ENCODE measurements at places on chromosomes 11 and 22. TPM values are rescaled to one million over a fixed set of nuclear protein-coding genes. Genes with fewer than 3 reads are reported as not detected.
A peak's percentile ranks its signal among the peaks of the same experiment; 100 is the strongest.

DNA sequence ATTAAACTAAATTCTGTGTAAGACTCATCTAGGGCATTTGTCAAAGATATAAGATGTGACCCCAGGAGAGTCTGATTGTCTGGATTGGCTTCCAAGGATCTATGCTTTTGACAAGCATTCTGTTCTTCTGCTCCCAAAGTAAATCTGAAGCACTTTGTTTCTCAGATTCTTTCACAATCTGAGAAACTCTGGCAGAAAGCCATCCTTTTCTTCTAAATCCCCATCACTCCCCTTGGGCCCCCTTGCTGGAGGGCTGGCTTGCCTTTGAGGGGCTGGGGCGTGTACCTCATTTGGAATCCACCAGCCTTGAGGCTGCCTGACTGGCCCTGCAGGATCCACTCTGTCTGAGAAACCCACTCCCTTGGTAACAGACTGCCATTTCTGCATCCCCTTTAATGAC is 173.5 kb upstream of the CTSC start:
- peak; percentile 42 for DNase-seq

DNA sequence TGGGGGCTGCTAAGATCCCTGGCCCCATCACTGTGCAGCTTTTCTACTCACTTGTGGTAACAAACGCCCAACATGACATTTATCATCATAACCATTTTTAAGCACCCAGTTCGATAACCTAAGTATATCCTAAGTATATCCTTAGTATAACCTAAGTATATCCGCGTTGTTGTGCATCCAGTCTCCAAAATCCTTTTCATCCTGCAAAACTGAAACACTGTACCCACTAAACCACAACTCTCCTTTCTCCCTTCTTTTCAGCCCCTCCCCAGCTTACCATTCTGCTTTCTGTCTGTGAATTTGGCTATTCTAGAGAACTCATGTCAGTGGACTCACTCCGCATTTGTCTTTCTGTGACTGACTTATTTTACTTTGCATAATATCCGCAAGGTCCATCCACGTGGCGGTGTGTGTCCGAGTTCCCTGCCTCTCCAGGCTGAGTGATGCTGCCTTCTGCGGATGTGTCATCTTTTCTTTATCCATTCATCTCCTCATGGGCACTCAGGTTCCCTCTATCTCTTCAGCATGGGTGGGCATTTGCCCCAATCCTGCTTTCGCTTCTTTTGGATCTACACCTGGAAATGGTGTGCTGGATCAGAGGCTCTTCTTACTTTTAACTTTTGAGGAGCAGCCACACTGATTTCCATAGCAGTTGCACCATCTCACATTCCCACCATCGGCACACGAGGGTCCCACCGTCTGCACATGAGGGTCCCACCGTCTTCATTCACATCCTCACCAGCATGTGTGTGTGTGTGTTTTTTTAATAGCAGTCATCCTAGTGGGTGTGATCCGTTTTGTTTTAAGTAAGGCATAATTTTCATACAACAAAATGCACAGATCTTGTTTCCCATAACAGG is 82.4 kb upstream of the CLDN5 start:
- no peak for DNase-seq

GRCh38 chr11:73281201-73281741 is 9.1 kb downstream of the P2RY6 start:
- no peak for DNase-seq

- no peak for DNase-seq
Observed at GRCh38 chr11:78022397-78023396, at the start of gene KCTD14. KCTD14 (minus strand) TSS chr11:78023276; CDS start chr11:78023249, 27 bp downstream.

LUZP2 gene
- total RNA-seq: 0.74 TPM

SHISAL1 gene
- 11.4 TPM for total RNA-seq

KRTAP5-1 gene
- not detected for total RNA-seq

GRCh38 chr22:39136317-39136716 is 16.2 kb downstream of the CBX7 start:
- no peak for DNase-seq

- no peak for DNase-seq
Observed at GRCh38 chr11:62851807-62852522, 12.6 kb upstream of the WDR74 start.

GRCh38 chr22:46065691-46066454 is 84.5 kb upstream of the PPARA start:
- peak; percentile 59 for DNase-seq

DNA sequence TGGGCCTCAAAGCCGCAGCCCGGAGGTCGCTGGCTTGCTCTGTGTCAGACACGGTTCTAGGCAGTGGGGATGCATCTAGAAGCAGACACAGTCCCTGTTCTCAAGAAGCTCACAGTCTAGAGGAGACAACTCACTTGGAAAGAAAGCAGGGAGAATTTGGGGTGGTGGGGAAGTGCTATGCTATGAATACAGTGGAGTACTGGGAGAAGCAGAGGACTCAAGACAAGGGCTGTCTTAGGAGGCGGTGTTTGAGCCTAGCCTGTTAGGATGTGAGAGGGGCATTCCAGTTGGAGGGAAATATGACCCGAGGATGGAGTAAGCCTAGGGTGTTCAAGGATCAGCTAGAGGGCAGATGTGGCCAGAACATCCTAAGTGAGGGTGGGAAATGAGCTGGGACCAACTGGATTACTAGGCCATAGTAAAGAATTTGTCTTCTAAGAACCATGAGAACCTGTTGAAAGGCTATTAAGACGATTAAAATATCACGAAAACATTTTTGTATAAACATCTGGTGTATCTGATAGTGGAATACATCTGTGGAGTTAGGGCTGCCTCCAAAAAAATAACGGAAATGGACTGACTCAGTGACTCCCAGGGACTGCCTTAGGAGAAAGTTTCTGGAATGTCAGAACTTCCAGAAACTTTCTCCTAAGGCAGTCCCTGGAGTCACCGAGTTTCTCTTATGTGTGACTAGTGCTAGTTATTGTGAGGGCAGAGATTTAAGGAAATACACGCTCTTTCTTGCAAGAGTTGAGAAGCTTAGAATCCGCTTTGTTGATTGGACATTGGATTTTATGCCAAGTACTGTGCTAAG is 1.1 kb upstream of the PITPNB start:
- DNase-seq: peak; percentile 72

GRCh38 chr22:36201630-36202319 is at the start of gene APOL4:
APOL4 (minus strand) TSS chr22:36201809; CDS start chr22:36201734, 75 bp downstream.
- peak; percentile 79 for DNase-seq

PCNX3 gene
- total RNA-seq: 21.8 TPM

- DNase-seq: no peak
Observed at GRCh38 chr22:18970176-18970947, 34.3 kb upstream of the PRODH start.

DNA sequence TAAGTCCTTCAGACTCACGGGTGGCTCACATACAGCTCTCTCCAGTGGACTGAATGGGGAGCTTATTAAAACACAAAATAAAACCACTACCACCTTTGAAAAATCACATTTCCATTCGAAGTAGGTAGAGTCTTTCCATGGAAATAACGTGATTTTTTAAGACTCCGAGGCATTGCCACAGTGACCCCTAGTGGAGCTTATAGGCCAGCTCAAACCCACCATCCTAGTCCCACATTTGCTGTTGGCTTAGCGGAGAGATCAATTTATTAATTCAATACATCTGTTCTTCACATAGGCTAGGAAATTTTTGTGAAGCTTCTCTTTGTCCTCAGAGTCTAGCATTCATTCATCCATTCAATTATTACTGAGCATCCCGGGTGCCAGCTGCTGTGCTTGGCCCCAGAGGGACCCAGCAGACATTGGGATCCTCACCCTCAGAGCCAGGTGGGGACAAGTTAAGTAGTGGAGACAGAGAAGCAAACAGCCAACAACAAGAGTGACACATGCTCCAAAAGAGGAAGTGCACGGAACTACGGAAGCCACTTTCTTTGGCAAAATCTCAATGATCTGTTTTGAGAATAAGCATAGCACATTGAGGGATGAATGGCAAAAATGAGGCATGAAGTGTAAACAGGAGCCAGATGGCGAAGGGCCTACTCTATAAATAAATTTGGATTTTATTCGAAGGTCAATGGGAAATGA is 10.2 kb upstream of the P4HA3 start:
- peak; percentile 80 for DNase-seq

DNA sequence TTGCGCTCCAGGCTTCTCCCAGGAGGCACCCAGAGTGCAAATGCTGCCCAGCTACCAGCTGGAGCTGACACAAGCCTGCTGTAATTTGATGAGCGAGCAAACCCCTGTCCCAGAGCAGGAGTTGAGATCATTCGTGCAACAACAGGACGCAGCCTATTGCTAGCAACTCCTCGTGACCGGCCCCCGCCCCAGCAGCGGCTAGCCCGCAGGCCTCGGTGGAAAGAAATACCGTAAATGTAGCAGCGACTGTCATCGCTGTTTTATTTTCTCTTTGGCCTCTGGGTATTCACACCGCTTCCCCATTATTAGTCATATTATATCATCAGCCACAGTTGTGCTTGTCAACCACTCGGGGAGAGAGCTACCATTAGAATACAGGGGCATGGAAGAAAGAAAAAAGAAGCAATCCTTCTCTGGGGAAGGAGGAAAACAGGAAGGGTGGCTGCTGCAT is 59.2 kb upstream of the ATXN10 start:
- DNase-seq: peak; percentile 86

OAF gene
- total RNA-seq: 39.4 TPM

DNA sequence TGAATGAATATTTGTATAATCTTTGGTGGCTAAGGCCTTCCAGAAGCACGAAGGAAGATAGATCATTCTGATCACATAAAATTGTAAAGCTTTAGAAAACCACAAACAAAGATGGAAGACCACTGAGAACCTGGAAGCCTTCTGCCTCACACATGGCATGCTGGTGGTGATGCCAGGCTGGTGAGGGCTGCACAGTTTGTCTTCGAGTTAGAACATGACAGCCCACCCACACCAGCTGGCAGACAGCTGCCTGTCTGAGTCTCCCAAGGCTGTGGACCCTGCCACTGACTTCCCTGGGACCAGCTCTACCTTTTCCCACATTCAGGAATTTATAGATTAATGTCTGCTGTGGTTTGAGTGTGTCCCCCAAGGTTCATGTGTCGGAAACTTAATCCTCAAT is 48.8 kb upstream of the B3GAT1 start:
- no peak for DNase-seq

DNA sequence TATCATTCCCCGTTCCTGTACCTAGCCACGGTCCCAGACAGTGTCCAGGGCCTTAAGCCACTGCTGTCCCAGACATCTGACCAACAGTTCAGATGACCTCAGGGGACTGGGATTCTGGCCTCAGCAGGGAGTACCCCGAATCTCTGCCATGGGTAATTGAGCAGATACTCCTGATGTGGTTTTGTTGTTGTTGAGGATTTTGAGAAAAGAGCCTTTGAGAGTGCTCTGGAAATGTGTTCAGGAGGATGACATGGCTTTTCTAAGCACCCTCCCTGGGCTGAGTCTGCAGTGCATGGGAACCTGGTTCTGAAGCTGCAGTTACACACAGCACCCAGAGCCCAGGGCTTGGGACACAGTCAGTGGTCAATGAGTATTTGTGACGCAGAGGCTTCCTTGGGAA is 30.4 kb downstream of the ADAMTS15 start:
- DNase-seq: peak; percentile 48

DDX10 gene
- total RNA-seq: 15.7 TPM

MRPL49 gene
- 34.7 TPM for total RNA-seq

DNA sequence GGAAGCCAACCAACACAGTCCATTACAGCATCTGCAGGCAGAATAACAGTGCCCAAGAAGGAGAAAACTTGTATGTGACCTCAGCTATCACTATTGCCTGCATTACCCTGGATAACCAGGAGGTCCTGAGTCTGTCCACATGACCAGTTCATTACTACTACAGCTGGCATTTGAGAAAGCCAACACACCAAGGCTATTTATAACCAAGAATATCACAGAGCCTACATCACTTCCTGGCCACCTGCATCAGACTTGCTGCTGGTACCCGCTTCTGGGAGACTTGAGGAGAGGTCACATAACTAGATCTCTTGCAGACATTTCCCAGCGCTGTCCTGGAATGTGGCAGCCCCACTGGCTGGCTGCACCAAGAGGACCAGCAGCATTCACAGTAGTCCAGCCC is 11.1 kb upstream of the OR56B4 start:
- peak; percentile 2 for DNase-seq

DNA sequence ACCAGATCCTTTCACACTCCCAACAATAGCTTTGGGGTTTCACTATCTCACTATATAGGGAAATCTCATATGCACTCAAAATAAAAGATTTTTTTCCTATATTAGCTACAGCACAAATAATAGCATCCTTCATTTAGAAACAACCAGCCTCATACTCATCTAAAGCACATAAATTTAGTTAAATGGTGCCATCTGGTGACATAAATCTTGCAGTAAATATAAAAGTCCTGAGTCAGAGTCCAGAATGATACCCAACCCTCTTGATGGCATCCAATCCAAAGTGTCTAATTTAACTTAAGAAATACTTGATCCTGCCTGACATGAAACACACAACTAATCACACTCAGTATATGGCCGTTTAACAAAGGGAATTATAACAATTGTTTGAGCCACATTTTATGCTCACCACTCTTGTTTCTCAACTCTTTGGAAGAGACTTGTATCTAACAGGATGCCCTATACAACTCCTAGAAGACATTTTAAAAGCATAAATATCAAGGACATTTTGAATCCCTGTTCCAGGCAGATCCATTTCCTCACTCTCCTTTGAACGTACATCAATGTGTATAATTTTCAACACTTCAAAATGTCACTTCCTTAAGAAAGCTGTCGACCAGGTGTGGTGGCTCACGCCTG is 36.2 kb downstream of the DLG2 start:
- peak; percentile 45 for DNase-seq

DNA sequence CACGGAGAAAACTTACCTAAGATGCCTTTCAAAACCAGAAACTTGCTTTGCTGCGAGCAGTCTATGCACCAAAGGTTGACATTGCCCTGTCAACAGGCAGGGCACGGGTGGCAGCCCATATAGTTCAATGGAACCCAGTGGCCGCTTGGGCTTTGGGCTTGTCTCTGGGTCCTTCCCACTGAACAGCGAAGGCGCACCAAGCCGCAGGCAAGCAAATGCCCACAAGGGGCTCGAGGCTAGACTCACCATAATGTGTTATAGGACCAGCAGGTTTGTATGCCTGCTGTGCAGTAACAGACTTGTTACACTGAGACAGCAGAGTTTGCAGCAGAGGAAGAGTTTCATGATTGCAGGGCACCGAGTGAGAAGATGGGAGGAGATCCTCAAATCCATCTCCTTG is 20.3 kb downstream of the CLDN5 start:
- DNase-seq: no peak

DNA sequence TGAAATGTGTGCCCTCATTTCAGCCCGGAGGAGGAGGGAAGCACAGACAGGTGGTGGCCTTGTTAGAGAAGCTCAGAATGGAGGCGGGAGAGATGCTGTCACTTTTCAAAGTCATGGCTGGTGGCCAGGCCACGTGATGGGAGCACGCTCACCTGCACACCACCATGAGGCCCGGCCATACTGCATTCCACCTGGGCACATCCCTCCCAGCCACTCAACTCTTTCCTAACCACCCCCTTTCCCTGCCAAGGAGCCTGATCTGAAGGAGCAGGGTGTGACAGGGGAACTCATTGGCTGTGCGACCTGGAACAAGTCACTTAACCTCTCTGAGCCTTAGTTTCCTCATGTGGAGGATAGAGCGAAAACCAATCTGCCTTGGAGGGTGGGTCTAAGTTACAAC is 364.5 kb downstream of the CTTN start:
- no peak for DNase-seq

TAF6L gene
- 42.9 TPM for total RNA-seq

BTG4 gene
- not detected for total RNA-seq

Measured in fibroblast of the aortic adventitia (primary cell).